ENCODE measurements at places on chromosomes 16 and 17.

DNA sequence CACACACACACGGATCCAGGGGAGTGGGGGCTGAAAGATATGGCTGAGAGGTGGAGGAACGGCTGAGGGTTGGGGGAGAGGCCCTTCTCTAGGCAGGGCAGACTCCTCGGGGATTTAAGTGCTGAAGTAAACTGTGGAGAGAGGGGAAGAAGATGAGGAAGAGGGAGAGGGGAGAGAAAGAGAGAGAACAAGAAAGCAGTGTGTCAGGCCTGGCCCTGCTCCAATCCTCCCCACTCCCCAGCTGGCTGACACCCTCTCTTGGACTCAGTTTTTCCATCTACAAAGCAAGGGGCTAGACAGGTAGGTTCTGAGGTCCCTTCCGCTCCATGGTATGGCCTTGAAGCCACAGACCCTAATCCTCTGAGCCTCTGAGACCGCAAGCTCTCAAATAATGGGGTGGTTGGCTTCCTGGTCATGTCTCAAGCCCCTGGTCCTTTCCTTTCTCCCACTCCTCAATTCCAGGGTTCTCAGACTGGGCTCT is 2.0 kb downstream of the VAMP2 start:
- no peak for DNase-seq

GRCh38 chr16:4800290-4801041 is 2.0 kb downstream of the ROGDI start:
- no peak for DNase-seq

DNA sequence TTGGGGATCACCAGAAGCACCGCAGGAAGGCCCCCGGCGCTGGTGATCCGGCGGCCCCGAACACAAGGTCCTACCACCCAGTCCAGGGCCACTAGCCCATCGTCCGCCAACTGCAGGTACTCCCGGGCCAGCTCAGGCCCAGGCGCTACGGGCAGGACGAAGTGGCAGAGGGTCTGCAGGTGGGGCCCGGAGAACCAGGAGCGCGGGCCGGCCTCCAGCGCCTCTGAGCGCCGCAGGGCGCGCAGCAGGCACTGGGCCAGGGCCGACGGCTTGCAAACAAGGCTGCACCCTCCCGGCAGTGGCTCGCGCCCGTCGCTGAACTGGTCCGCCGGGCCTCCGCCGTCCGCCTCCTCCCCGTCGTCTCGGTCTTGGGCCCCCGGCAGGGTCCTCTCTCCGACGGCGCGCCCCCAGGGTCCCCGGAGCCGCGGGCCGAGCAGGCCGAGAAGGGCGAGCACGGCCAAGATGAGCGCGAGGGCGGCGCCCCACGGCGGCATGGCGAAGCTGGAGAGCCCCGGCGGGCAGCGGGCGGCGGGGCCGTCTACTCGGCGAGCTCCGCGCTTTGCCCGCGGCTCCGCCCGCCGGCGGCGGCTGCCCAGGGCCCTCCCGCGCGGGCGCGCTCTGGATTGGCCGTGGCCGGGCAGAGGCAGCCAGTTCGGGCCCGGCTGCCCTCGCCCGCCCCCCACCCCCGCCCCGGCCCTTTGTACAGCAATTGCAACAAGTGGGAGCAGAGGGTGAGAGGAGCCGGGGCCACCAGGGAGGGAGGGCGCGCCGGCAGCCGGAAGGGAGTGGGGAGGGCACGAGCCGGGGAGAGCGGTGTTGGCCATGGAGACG is at the start of gene ABHD15:
Gene ABHD15 (minus strand): TSS at position 565 of the 831 bp plus-strand sequence. CDS start 71 bp downstream, at position 494.
- DNase-seq: peak; percentile 49

DNA sequence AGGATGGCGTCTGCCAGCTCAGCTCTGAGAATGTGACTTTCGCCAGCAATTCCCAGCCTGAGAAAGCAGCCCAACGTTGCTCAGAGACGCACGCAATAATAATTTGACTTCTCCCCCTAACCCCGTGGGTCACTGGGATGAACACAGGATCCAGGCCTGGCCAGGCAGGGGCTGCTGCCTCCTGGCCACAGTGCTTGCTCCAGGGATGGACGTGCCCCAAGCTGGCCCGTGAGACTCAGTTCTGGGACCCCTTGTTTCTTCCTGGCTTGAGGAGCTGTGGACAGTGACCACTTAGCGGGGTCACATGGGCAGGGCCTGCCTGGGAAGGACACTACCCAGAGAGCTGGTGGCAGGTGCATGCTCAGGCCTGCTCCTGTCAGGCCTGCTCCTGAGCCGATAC is 13.5 kb upstream of the DPEP1 start:
- no peak for DNase-seq

- DNase-seq: no peak
Measured at GRCh38 chr17:37116671-37117185, 168.0 kb downstream of the AATF start.

GRCh38 chr16:72898216-72898825 is 149.6 kb downstream of the ZFHX3 start:
- no peak for DNase-seq

DNA sequence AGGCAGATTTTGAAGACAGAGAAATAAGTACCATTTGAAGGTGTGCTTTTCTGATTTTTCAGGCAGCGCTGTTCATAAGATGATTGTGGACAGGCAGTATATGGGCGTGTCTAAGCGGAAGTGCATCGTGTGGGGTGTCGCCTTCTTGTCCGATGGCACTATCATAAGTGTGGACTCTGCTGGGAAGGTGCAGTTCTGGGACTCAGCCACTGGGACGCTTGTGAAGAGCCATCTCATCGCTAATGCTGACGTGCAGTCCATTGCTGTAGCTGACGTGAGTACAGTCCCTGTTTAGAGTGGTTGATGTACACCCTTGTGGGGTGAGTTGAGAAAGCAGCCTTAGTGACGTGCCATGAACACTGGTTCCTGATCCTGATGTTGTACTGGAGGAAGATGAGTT is 10.7 kb downstream of the UTP4 start:
- DNase-seq: no peak

GRCh38 chr16:31876951-31877828 is 3.6 kb downstream of the ZNF267 start:
- DNase-seq: no peak

DNA sequence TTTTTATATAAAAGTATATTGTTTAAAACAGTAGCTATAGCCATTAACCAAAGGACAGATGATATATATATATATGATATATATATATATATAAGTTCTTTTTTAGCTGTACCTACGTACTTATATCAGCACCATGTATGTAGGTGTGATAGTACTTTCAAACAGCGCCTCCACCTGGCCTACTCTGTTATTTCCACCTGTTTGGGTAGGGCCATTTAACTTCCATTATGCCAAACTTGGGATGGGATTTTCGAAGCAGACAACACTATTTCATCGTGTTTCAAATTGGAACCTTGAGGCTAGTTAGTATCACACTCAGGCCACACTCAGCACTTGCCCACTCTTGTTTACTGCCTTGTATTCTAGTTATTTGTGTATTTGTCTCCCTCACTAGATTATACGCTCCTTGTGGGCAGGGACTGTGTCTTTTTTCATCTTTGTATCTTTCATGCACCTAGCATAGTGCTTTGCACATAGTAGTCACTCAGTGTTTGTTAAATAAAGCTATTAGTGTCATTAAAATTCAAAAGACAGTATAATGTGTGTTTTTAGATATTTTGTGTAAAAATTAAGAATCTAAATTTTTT is 11.8 kb upstream of the CLTC start:
- DNase-seq: peak; percentile 21
